Inflammatory macrophage treated with lipopolysaccharide for 1 hour (primary cell): ENCODE measurements at places on chromosomes 5 and 9.
A peak's percentile ranks its signal among the peaks of the same experiment; 100 is the strongest.

DNA sequence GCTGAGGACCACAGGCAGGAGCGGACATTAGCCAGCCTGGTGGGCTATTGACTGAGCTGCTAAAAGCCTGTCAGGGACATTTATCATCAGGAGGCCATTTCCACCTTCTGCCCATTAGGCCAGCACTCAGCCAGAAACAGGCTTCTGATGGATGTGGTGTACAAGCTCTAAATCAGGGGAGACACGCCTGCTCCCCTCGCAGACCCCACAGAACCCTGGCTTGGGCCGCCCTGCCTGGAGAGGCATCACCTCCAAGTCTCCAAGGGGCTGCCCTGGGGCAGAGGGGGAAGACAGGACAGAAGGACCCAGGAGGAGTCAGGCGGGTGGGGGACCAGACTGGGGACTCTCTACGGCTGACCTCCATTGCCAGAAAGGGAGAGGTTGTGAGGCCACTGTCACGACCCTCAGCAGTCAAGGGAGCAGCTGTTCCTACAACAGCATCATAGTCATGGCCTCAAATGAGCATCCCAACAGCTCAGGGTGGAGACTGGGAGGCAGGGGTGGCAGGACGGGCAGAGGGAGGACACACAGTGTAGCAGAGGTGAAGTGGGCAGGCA lies 24.0 kb upstream of the TRIM14 start:
- DNase-seq, result no peak

DNA sequence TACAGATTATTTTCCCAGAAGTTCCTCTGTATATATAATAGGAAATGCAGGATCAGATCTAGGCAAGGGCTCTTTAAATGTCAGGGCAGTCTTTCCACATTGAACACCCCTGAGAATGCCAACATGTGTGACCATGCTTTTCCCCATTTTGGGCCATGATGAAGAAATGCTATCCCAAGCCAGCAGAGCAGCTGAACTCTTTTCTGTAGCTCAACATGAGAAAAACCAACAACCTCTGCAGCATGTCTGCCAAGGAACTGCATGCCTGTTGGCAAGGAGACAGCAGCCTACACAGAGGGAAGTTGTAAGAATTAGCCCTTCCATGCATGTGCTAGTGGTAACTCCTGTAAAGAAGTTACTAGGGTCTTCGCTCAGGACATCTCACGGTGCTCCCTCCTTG lies 9.5 kb upstream of the IFNK start:
- no peak for DNase-seq

- DNase-seq, result no peak
These were observed 199.7 kb downstream of the ARHGAP26 start for GRCh38 chr5:142969624-142970439.

DNA sequence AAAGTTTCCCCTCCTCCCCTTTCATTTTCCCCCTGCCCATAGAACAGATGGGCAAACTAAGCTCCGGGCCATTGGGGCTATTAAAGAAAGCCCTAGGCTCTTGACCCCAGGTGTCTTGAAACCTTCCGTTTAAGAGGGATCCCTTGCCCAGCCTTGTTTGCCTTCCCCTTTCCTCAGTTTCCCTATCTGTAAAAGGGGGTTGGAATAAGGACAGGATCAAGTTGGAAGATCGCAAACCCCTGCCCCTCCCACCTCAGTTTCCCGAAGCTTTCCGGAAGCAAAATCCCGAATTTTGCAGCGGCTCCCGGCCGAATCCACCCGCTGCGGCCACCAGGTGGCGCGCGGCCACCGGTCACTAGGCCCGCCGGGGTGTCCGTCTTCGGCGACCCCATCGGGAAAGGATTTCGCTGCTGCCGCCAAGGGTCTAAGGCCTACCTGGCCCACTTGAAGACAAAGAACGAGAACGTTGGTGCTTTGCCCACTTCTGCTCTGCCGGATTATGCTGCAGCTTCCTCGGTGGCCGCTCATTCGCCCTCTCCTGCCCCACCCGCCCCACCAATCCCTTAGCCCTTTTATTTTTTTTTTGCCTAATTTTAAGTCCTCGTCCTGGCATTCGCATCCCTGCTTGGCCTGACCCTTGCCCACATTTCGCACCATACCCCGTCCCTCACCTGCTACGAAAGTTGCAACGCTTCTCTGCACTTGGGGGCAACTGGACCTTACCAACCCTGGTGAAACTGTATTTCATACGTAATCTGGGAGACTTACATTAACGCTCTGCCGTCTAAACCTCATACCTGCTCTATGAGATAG lies 962 bp upstream of the NR6A1 start:
- DNase-seq, result peak; percentile 73

- no peak for DNase-seq
These were observed 10.9 kb downstream of the RGMB start for GRCh38 chr5:98784411-98784810.

GRCh38 chr9:72579190-72579589 lies 57.8 kb downstream of the TMC1 start:
- DNase-seq, result no peak
